ENCODE measurements at places on chromosomes 16 and 17. TPM values are rescaled to one million over a fixed set of nuclear protein-coding genes. Genes with fewer than 3 reads are reported as not detected.

DNA sequence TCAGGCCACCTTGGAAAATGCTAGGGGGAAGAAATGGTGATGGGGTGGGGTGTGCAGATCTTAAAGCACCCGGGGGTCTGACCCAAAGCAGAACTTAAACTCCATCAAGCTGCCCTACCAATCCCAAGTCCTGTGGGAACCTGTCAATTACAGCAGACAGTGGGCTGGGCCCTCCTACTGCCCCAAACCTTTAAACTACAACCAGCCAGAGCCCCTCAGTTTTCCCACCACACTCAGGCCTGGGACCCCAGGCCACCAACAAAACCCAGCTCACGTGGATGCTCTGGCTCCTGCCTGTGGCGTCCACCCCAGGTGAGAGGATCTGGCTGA, 2.7 kb downstream of the MYO18A start:
- H3K4me1 ChIP-seq = peaks cover 41% of the 10 kb centered on the region
- no peaks in the 10 kb centered on the region for H3K27me3 ChIP-seq
- peak overlapping the region; percentile 87 for H3K27ac ChIP-seq
- H3K36me3 ChIP-seq = peaks cover 55% of the 10 kb centered on the region

DNA sequence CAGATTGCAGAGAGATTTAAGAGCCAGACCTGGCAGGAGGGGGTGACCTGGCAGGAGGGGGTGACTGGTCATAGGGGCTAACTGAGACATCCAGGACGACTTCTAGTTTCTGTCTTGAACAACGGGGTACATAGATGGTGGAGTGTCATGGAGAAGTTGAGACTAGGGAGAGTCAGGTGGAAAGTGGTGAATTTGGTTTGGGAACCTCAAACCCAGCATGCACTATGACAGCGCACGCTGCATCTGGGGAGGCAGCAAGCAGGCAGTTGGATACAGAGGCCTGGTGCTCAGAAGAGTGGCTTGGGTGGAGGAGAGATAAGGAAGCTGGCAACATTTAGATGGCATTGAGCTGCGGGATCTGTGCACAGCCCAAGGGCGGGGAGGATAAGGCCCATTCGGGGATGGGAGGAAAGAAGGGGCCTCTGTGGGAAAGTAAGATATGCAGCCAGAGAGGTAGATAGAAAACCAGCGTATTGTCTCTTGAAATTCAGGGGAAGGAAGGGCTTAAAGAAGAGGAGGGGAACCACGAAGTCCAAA, 4.5 kb downstream of the RIPOR1 start:
- peaks cover 53% of the 10 kb centered on the region for H3K36me3 ChIP-seq
- H3K27ac ChIP-seq = no peak overlapping the region
- no peaks in the 10 kb centered on the region for H3K27me3 ChIP-seq
- H3K4me3 ChIP-seq = no peak overlapping the region
- no peak for DNase-seq

CCDC144A gene
- total RNA-seq = 16.8 TPM

SUMO2 gene
- total RNA-seq = 429 TPM

GFER gene
- 40.8 TPM for total RNA-seq

CLEC18B gene
- 1.3 TPM for total RNA-seq

CRHR1 gene
- total RNA-seq = not detected

ZNF423 gene
- not detected for total RNA-seq

- H3K27ac ChIP-seq = no peak overlapping the region
- peaks cover 90% of the 10 kb centered on the region for H3K27me3 ChIP-seq
- peaks cover 9% of the 10 kb centered on the region for H3K36me3 ChIP-seq
- peaks cover 9% of the 10 kb centered on the region for H3K4me1 ChIP-seq
- peak overlapping the region; percentile 81 for H3K4me3 ChIP-seq
- DNase-seq = no peak
Observed at GRCh38 chr16:58236831-58237230, 38.9 kb upstream of the CSNK2A2 start.

- DNase-seq = peak; percentile 83
- peaks cover 18% of the 10 kb centered on the region for H3K36me3 ChIP-seq
- H3K4me3 ChIP-seq = peak within 1 kb of the TSS; percentile 73
- peaks cover 19% of the 10 kb centered on the region for H3K4me1 ChIP-seq
- H3K27me3 ChIP-seq = no peaks in the 10 kb centered on the region
Observed at GRCh38 chr17:32876417-32877163, at the start of gene MYO1D. MYO1D (minus strand) TSS chr17:32877124; CDS start chr17:32876872, 252 bp downstream.

DNA sequence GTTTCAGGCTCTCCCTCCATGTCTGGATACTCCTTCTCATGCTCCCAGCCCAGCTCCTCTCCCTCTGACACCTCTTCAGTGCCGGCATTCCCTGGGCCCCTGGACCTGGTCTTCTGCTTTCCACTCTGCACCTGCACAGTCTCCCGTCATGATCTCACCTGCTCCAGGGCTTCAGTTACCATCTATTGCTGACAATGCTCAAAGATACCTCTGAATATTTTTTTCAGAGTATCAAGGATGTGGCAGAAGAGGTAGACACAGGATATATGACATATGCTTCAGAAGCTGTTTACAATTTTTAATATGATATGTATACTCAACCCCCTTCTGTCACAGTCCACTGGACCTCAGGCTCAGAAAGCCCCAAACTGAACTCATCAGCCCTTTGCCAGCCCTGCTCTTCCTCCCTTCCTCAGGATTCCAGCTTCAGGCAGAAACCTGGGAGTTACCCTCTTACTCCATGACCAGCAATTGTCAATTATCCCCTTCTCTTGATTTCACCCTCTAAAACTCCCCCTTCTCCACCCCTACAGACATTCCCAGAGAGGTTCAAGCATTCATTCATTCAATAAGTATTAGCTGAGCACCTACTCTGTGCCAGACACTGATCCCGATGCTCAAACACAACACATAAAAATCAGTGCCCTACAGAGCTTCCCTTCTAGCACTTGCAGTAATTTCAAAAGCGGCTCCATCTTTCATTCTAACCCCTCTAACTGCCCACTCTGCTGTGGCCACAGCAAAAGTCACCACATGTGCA, 7.8 kb upstream of the MLLT6 start:
- H3K27me3 ChIP-seq = peaks cover 66% of the 10 kb centered on the region
- no peak for DNase-seq
- H3K27ac ChIP-seq = no peak overlapping the region

DNA sequence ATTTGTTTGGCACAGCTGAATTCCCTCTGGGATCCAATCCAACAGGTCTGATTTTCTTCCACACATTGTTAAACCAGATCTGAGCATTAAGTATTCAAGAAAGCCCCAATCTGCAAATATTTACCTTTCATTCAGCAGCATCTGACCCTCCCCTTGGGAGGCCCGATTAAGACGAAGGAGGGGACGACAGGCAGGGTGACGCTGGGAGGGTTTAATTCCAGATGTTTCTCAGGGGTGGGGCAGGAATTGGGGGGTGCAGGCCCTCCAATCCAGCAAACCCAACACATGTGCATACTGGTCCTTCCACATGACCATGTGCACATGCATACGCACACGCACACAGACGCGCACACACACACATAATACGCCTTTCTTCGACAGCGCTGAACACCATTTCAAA, 240.5 kb downstream of the GSG1L start:
- no peak overlapping the region for H3K27ac ChIP-seq
- no peaks in the 10 kb centered on the region for H3K4me1 ChIP-seq
- no peaks in the 10 kb centered on the region for H3K36me3 ChIP-seq
- peaks cover 55% of the 10 kb centered on the region for H3K27me3 ChIP-seq
- DNase-seq = no peak
- no peak overlapping the region for H3K4me3 ChIP-seq

NUP93 gene
- total RNA-seq = 123 TPM

DNA sequence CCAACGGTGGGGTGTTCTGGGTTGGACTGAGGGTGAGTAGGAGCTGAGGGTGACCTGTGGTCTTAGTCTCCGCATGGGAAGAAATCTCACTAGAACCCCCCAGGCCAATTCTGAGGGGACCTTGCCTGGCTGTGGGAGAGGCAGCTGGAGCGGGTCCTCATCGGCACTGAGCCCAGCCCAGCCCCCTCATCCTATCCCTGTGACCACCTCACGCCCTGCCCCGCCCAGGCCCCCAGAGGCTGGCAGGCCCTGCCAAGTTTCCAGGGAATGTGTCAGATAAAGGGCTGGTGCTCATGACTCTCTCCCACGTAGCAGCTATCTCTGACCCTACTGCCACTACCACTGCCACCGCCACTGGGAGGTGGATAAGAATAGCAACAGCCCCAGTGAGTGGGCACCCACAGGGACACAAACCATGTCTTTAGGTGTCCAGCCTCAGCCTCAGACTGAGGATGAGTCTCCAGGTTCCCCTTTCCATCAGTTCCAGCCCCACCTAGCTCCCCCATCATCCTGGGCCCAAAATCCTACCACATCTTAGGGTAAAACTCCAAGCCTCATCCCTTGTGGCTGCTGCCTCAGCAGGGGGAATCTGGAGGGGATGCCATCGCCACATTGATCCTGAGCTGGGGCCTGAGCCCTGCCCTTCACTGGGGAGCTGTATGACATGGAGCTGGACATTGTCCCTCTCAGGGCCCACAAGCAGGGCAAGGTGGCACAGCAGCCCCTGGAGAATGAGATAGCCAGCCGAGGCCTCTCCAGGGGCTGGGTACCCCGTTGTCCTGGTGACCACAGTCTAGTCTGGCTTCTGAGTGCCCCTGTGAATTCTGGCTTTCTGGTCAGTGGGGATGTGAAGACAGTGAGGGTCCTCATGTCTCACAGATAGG, 14.9 kb downstream of the CDH16 start:
- H3K27ac ChIP-seq = no peak overlapping the region
- no peak for DNase-seq
- peaks cover 31% of the 10 kb centered on the region for H3K4me1 ChIP-seq
- no peak overlapping the region for H3K4me3 ChIP-seq
- no peaks in the 10 kb centered on the region for H3K36me3 ChIP-seq
- peaks cover 30% of the 10 kb centered on the region for H3K27me3 ChIP-seq

- H3K36me3 ChIP-seq = no peaks in the 10 kb centered on the region
- H3K4me1 ChIP-seq = no peaks in the 10 kb centered on the region
- H3K27me3 ChIP-seq = no peaks in the 10 kb centered on the region
- DNase-seq = no peak
- H3K27ac ChIP-seq = no peak overlapping the region
Observed at GRCh38 chr16:78639775-78640174, 540.3 kb downstream of the WWOX start.

- H3K4me1 ChIP-seq = peaks cover 9% of the 10 kb centered on the region
- H3K36me3 ChIP-seq = no peaks in the 10 kb centered on the region
- no peak overlapping the region for H3K27ac ChIP-seq
- no peak for DNase-seq
- no peaks in the 10 kb centered on the region for H3K27me3 ChIP-seq
- H3K4me3 ChIP-seq = no peak overlapping the region
Observed at GRCh38 chr17:72924196-72924595, 168.3 kb downstream of the SLC39A11 start.

GRCh38 chr16:85750146-85750826, 610 bp downstream of the C16orf74 start:
- H3K4me1 ChIP-seq = peaks cover 45% of the 10 kb centered on the region
- no peak overlapping the region for H3K27ac ChIP-seq
- peaks cover 38% of the 10 kb centered on the region for H3K27me3 ChIP-seq

ZKSCAN2 gene
- 8.4 TPM for total RNA-seq

GRCh38 chr17:38464723-38465390, 36.6 kb downstream of the ARHGAP23 start:
- peaks cover 24% of the 10 kb centered on the region for H3K4me1 ChIP-seq
- DNase-seq = peak; percentile 94
- H3K36me3 ChIP-seq = peaks cover 21% of the 10 kb centered on the region
- H3K27ac ChIP-seq = peak overlapping the region; percentile 68

FBXL19 gene
- 43.2 TPM for total RNA-seq

All from Calu3 (cell line).